ENCODE measurements at places on chromosomes 16 and 17.

GRCh38 chr17:45123930-45124796 is 8.2 kb downstream of the PLCD3 start:
- DNase-seq, result no peak

GRCh38 chr17:19357351-19357750 is 5.2 kb downstream of the B9D1 start:
- DNase-seq, result no peak

GRCh38 chr16:66454751-66455150 is 27.7 kb downstream of the BEAN1 start:
- no peak for DNase-seq

- DNase-seq, result no peak
These were observed 143.7 kb upstream of the GNAO1 start for GRCh38 chr16:56047307-56048234.

GRCh38 chr17:43359469-43360110 is 39.2 kb upstream of the ARL4D start:
- DNase-seq, result no peak

DNA sequence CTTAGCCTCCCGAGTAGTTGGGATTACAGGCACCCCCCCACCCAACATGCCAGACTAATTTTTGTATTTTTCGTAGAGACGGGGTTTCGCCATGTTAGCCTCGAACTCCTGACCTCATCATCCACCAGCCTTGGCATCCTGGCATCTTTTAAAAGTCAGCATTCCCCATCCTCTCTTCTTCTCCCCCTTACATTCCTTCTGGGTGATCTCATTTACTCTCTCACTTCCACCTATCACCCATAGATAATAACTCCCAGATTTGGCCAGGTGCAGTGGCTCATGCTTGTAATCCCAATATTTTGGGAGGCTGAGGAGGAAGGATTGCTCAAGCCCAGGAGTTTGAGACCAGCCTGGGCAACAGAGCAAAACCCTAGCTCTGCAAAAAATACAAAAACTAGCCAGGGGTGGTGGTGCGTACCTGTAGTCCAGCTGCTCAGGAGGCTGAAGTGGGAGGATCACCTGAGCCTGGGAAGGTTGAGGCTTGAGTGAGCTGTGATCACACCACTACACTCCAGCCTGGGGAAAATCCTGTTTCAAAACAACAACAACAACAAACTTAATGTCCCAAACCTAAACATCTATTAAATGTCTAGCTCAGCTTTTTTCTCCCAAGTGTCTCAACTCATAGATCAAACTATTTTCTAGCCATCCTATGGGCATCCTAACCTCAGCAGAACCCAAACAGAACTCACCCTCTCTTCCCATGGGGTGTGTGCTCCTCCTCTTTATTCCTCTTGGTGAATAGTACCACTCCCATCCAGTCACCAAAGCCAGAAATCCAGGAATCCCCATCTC is 16.1 kb upstream of the SSTR2 start:
- no peak for DNase-seq

DNA sequence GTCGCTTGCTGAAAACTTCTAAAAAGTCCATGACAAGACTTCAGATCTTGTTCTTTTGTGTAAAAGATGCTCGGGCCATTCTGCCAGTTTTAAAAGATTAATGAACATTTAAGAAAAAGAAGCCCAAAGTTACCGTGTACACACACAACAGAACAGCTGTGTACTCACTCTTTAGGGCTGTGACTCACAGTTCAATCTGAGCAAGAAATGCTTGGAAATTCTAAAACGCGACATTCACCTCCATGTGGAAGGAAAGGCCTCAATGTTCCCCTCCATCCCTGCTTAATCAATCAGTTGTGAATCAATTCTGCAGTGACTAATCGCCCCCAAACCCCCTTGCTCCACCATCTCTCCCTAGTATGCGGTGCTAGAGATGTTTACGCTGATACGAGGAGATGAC is 609.9 kb upstream of the SALL1 start:
- no peak for DNase-seq

GRCh38 chr17:80466188-80466705 is 10.2 kb downstream of the NPTX1 start:
- DNase-seq, result no peak

- DNase-seq, result no peak
These were observed 276.1 kb downstream of the SLC39A11 start for GRCh38 chr17:72816406-72816805.

DNA sequence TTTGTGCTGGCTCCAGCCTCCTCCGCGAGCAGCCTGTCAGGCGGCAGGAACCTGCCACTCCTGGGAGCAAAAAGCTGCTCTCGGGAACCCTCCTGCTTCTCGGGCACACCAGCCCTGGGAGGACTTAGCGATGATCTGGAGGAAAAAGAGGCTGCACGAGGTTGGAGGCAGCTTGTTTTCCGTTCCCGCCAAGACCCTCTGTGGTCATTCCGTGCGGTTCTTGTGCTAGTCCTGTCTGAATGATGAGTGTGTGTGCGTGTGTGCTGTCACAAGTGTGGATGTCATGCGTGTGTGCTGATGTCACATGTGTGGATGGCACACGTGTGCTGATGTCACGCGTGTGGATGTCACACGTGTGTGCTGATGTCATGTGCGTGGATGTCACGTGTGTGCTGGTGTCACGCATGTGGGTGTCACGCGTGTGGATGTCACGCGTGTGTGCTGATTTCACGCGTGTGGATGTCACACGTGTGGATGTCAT is 150.0 kb downstream of the NPIPB11 start:
- DNase-seq, result no peak

DNA sequence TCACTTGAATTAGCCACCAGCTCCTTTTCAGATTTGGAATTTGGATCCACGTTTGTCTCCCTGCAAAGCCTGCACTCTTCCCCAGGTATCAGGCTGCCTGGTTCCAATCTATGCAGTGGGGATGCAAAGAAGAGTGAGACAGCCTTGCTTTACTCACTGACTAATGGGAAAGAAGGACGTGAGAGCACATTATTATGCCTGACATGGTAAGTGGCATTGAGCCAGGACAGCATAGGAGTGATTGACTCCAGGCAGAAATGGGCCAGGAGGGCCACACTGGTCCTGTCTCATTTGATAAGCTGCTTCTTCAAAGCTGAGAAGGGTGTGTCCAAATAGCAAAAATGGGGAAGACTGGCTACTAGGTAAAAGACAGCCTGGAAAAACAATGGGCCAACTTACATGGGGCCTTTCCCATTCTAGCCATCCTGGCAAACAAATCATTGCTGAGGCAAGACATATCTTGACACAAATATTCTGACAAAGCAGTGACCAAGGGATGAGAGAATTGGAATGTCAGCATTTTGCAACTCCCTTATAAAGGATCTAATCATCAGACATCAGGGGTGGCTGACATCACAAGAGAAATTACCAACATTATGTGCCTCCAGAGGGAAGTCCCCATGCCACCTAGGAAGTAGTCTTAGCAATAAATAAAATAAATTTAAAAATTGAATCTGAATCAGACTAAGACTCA is 38.6 kb downstream of the CDH11 start:
- no peak for DNase-seq

GRCh38 chr16:86219655-86220445 is 290.5 kb upstream of the FOXF1 start:
- no peak for DNase-seq

DNA sequence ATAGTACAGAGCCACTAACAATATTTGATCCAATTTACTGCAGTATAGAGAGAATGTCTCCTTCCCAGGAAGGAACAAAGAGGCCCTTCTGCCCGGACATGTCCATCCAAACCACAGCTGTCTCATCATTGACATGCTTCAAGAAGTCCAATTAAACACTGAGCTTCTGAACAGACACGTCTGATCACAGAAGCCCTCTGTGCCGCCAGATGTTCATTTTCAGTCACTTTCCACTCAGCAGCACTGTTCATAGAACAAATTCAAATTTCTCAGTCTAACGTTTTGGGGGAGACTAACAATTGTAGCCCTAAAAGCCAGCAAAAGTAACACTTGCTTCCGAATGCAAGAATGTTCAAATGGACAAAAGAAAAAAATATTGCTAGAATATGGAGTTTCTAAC is 15.3 kb downstream of the ZC3H7A start:
- peak; percentile 77 for DNase-seq

DNA sequence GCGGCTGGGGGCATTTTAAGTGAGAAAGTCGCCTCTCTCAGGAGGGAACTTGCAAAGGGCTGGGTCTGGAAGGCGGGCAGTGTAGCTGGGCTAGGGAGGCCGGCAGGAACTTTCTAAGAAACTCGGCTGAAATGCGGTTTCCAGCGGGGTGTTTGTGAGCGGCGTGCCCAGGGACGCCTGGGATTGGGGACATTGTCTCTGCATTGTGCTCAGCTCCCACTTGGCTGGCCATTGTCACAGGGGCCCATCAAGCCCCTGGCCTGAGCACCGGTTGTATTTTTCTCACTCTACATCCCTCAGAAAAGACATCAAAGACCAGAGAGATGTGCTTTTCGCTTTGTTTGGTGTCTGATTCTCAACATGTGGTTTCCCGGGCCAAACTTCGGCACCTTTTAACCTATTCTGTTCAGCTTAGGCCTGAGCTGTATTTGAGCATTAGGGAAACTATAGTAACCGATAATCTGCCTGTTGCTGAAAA is 291.1 kb upstream of the IRX3 start:
- DNase-seq, result no peak

- DNase-seq, result no peak
These were observed 9.1 kb downstream of the PLCD3 start for GRCh38 chr17:45123076-45123770.

DNA sequence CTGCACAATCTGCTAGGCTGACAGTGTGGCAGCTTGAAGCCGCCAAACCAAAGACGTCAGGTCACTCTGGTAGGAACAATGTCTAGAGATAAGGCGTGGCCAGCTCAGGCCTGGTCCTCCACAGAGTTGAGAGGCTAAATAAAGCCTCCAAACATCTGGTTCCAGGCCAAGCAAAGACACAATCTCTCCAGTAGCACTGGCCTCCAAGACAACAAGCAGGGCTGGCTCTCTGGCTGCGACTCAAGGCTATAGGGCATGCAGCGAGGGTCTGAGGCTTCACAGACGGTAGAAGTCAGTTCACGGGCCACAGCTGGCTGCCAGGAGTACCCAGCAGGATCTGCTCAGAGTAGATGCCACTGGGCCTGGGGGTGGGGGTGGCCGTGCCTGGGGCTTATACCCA is 75.6 kb downstream of the ABR start:
- DNase-seq, result no peak

DNA sequence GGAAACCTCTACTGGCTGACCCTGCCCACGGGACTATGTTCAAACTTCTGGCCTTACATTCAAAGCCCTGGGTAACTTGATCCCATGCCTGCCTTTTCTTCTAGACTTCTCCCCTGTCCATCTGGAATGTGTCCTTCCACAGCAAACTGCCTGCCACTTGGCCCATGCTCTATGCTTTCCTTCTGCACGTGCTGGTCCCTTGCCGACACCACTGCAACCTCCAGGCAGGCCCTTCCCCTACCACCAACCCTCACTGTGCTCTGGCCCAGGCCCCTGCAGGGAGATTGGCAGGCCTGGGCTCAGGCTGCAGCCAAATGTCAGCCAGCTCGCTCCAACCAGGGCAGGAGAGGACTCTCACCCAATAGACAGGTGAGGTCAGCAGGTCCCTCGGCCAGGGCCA is 11.0 kb downstream of the HSD11B2 start:
- no peak for DNase-seq

DNA sequence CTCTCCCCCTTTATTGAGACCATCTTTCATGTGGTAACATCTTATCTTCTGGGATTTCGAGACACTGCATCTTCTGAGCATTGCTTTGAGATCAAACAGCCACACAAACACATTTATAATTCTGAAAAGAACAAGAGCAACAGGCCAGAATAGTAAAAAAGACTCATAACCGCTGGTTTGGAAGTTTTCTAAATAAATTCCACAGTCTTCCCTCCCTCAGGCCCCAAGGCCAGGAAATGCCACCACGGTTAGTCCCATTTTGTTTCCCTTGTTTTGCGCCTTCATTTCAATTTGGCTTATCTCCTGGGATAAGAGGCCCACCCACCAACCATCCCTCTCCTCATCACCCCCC is 25.3 kb downstream of the LITAF start:
- no peak for DNase-seq

- no peak for DNase-seq
These were observed 159.8 kb downstream of the HS3ST3B1 start for GRCh38 chr17:14460516-14461226.

GRCh38 chr17:48718761-48719641 is 3.3 kb downstream of the PRAC1 start:
- DNase-seq, result no peak

GRCh38 chr17:45101546-45101882 is 30.8 kb downstream of the PLCD3 start:
- DNase-seq, result no peak

- DNase-seq, result no peak
These were observed 5.4 kb downstream of the RTN4RL1 start for GRCh38 chr17:2019723-2020122.

DNA sequence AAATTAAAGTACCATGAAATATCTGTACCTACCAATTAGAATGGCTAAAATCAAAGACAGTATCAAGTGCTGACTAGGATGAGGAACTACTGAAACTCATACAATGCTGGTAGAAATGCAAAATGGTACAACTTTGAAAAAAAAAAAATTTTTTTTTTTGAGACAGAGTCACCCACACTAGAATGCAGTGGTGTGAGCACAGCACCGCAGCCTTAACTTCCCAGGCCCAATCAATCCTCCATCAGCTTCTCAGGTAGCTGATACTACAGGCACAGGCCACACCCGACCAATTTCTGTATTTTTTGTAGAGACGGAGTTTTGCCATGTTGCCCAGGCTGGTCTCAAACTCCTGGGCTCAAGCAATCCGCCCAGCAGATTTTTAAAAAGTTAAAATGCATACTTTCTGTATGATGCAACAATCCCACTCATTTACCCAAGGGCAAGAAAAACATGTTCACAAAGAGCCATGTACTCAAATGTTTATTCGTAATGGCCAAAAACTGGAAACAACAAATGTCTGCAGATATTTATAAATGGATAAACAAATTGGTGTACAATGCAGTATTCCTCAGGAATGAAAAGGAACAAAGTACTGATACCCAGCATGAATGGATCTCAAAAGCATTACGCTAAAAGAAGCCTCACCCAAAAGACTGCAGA is 8.7 kb downstream of the SMURF2 start:
- DNase-seq, result no peak

- DNase-seq, result no peak
These were observed 18.2 kb downstream of the CASC3 start for GRCh38 chr17:40158438-40159013.

GRCh38 chr17:57357830-57358430 is 101.6 kb downstream of the MSI2 start:
- no peak for DNase-seq

Measured in putamen (tissue), 1 donor.